GOT3 (cell line): ENCODE measurements at places on chromosomes 6 and 20.

DNA sequence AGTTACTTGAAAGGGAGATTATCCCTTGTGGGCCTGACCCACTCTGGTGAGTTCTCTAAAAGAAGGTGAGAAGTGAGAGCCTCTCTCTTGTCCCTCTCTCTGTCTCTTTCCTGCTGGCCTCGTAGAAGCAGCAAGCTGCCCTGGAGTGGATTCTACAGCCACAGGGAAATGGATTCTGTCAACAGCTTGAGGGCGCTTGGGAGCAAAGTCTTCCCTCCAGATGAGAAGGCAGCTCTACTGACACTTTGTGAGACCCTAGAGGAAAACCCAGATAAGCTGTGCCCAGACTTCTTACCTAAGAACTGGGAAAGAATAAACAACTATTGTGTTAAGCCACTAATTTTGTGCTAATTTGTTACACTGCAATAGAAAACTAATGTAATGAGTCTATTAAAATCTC, 39.9 kb downstream of the ANKRD60 start:
- no peak for DNase-seq

- no peak for DNase-seq
Observed at GRCh38 chr6:47308198-47308517, 1.5 kb downstream of the TNFRSF21 start.

DNA sequence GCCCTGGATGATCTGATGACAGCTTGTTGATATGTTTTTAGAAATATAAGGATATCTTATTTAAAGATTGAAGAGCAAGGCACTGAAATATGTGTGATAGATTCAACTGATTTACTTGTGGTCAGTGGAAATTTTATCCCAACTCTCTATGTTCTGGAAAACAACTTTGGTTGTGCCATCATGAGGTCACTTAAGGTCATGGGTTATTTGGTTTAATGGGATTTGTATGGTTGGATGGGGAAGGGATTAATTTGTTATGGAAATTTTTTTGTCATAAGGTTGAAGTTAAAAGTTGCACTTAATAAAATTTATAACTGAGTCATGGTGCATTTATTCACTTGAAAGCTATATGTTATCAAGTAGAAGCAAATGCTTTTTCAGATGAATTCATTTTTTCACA, 214.3 kb upstream of the LAMP5 start:
- DNase-seq: no peak

DNA sequence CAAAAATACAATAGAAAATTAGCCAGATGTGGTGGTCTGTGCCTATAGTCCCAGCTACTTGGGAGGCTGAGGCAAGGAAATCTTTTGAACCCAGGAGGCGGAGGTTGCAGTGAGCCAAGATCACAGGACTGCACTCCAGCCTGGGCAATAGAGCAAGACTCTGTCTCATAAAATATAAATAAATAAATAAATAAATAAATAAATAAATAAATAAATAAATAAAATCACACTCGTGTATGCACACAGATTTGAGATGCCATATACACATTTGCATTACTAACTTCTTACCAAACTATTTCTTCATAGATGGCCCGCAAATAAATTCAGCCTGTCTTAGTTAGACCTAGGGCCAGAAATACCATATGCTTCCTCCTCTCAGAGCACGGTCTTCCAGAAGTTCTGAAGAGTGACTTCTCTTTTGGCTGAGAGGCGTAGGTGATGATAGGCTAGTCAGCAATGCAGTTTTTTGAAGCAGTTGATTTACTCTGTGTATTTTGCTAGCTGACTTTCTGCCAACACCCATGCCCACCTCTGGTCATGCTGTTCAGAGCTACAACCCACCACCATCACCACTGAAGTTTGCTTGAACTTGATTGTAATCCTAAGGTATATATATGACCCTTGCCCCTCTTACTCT, 150.1 kb downstream of the SASH1 start:
- no peak for DNase-seq
